ENCODE measurements at places on chromosomes 7 and 10.

- DNase-seq: peak; percentile 91
Measured at GRCh38 chr10:33122014-33122809, 164.2 kb upstream of the ITGB1 start.

GRCh38 chr10:88045656-88046415, 182.4 kb downstream of the PTEN start:
- DNase-seq: no peak

DNA sequence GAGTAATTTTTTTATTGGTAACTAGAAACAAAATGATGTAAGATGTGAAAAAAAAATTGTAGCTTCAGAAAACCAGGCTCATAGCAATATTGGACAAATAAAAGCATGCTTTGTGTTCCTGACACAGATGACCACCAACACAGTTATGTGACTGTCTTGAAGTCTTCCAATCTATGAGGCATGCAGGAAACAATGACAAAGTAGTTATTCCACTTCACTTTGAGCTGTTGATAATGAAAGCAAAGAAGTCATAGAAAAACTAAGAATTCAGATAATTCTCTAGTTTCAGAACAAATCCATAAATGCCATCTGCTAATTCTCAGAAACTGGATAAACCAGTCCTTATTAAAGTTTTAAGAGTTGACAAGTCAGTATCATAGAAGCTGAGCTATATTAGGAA, 378.4 kb upstream of the SEMA3D start:
- DNase-seq: no peak

DNA sequence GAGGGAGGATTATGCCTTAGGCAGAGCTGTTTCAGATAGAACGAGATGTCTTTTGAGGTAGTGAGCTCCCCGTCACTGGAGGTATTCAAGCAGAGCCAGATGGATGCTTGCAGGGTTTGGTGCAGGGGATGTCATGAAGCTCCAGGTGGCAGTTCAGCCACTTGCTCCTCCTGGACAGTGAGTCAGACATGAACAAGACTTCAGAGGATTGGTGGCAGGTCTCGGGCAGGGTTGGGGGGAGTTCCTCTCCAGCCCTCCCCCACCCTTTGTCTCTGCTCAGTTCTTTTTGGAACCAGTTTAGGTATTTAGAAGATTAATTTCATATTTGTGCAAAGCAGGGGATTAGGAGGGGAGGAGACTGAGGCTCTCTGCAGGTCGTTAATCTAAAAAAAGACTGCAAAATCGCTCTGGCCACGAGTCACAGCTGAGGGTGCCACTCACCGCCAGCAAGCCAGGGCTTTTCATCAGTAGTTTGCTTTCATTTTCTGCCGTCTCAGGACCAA, 21.5 kb upstream of the MYL10 start:
- no peak for DNase-seq
